ENCODE measurements at places on chromosomes 5 and 9.

DNA sequence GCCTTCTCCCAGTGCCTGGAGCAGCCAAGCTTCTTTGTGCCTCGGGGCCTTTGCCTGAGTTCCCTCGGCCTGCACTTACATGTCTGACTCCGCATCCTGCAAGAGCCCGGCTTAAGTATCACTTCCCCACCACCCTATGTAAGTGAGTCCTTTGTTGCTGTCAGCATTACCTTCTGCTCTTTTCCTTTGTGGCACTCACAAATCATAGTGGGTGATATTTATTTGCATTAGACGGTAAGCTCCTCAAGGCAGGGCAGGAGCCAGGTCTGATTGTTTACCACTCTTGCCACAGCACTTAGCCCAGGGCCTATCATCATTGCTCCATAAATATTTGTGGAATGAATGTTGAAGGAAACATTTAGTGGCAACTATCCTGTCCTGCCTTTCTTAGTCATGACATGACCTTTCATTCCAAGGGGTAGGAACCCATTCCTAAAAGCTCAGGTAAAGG lies 4.8 kb downstream of the GM2A start:
- DNase-seq = no peak

DNA sequence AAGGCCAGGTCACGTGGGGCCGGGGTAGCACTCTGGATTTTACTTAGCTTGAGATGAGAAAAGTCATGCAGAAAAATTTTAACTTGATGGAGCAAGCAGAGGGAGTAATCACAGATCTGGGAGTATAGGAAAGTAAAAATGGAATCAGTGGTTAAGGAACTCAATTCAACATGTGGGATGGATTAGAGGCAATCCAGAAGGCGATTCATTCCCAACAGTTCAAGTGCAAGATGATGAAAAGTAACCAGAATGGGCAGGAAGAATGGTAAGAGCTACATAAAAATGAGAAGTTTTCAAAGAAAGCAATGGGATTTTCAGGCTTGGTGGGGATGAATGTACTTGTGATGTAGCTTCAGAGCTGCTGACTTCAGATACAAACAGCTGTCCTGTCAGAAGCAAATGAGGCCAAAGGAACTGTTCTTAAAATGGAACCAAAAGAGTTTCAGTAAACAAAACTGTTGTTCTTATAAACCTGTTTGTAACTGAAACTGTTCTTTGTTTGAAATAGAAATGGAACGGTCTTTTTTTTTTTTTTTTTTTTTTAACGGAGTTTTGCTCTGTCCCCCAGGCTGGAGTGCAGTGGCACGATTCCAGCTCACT lies 5.6 kb upstream of the SEC24A start:
- no peak for DNase-seq

DNA sequence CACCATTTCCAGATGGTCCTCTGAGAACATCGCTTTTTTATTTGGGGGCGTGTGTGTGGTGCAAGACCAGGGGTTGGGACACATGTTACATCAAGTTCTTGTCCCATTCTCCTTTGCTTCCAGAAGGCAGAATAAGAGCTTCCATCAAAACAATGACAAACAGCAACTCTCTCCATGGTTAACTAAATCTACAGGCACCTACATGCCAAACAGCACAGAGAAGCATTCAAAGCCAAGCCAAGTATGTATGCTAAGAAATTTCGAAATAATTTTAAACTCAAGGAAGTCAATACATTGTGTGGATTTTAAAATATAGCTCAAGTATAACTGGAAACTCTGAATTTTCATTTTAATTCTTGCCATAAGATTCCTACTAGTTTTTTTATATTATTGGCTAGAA lies 105.6 kb downstream of the SEC61B start:
- no peak for DNase-seq

GRCh38 chr5:141866096-141866495 lies 12.1 kb downstream of the PCDH1 start:
- no peak for DNase-seq

GRCh38 chr9:124011460-124012301 lies at the start of gene LHX2:
Gene LHX2 (plus strand): TSS chr9:124011768. CDS start chr9:124012349, 581 bp downstream.
- no peak for DNase-seq

DNA sequence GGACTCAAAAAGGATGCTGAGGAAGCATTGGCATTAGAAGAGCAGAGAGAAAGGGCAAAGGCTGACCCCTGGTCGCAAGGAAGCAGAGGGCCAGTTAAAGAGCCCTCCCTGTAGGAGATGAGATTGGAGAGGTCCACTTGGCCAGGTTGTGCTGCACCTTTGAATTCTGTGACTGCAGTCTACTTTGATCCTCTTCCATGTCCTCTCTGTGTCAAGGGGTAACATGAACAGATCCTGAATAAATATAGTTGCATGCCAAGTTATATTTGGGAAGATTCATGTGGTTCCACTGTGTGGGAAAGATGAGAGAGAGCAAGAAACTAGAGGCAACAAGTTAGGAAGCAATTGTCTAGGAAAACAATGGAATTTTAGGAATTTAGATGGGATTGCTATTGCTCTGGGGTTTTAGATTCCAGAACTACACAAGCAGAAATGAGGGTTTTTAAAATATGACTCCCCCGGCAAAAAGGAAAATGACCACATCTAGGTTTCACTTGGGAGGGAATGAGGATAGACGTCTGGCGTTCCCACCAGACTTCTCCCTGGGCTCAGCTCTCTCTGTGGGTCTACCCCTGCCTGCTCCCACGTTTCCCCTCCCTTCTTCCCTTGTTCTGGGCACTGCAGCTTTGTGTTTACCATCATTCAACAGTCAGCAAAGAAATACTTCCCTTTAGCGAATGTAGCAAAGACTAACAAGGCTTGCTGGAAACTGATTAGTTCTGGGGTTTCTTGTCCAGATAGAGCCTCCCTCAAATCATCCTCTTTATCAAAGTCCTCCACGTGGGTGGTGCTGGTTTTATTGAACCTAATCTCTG lies 63.6 kb downstream of the SNX18 start:
- no peak for DNase-seq

GRCh38 chr5:106489004-106489403 lies 1181.7 kb downstream of the EFNA5 start:
- DNase-seq = no peak

DNA sequence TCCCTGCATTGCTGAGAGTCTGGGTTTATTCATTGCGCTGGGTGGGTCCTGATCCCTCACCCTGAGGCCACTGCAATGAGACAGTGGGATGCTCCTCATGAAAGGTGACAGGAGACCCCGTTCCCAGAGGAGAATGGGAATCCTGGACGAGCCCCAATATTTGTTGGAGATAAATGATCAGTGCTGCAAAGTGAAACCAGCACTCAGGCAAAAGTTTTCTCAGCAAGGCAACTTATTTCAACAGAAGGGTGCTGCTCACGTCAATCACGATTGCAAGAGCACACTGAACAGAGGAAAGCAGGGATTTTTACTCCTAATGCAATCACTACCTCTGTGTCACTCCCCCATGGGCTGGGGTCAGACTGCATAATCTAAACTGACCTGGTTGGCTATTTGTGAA lies 110.2 kb upstream of the MAMDC2 start:
- no peak for DNase-seq

DNA sequence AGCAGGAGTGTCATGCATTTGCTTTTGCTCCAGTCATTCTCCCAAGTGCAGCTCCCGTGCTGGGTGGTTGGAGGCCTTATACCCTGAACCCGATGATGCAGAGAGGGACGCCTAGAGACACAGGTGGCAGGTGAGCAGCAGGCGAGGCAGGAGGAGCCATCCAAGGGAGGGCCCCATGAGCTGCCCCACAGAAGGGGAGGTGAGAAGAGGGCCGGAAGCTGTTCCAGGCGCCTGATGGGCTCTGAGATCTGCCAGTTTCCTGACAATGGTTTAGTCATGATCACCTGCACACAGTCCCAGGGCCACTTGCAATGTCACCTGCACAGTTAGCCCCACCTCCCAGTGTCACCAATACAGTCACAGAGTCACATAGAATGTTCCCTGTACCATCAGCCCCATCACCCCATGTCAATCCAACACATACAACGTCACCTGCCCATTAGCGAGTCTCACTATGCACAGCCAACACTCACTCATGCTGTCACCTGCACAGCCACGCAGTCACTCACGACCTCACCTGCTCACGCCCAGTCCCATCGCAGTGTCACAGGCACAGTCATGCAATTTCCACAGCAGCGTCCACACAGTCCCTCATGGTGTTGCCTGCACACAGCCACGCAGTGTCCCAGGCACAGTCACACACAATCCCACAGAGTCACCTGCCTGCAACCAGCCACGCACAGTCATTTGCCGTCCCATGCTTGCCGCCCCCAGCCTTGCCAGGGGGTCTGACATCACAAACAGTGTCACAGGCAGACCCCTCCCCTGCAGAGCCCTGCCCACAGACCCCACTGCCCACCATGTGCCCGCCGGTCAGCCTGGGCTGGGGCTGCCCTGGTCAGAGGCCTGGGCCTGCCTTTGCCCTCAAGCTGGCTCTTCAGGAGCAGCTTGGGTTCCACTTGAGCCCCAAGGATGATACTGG lies 113.4 kb downstream of the LHX2 start:
- no peak for DNase-seq

- DNase-seq = peak; percentile 100
Observed at GRCh38 chr9:121201738-121202533, at the start of gene RAB14. Gene RAB14 (minus strand): TSS chr9:121201869. CDS start chr9:121193412, 8,457 bp downstream.

- DNase-seq = no peak
Observed at GRCh38 chr5:91028499-91028956, 354.6 kb downstream of the ARRDC3 start.

- no peak for DNase-seq
Observed at GRCh38 chr9:106560540-106560939, 302.4 kb upstream of the ZNF462 start.

DNA sequence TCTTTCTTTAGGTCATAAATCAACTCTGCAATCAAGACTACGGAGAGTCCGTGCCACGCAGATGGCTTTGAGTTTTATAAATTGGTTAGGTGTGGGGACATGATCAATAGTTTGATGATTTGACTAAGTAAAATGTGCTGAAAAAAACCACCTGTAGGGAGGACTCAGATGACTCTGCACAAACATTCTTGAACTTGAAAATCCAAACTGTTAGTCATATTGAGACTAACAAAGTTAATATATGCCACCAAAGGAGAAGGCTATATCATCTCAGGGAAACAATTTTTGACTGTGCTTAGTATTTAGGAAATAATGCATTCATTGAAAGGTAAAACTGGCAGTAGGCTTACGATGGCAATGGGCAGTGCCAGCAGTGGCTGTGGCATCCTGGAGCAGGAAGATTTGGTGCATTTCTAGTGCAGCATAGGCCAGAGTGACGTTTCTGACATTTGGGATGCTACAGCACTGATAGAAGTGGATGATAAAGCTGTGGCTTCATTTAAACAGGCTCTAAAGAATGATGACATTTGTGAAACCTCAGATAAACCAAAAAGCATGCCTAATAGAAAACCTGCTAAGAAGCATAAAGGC lies 291.1 kb downstream of the MLLT3 start:
- DNase-seq = no peak

DNA sequence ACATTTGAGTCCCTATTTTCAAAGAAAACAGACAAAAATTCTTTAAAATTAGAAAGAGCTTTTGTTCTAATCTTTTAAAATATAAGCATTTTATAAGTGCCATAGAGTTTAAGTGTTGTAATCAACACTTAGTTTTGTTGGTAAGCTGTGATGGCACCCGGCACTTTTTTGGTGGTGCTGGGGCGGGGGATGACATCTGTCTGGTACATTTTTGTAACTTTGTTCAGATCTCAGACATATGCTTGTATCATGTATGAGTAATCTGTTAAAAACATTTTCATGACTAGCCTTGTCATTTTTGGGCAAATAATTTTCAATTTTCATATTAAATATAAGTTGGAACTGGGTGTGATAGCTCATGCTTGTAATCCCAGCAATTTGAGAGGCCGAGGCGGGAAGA lies 51.7 kb downstream of the UBAP1 start:
- DNase-seq = no peak

GRCh38 chr5:140054086-140054689 lies 11.1 kb upstream of the NRG2 start:
- DNase-seq = no peak

GRCh38 chr9:127578627-127578951 lies 33.5 kb upstream of the STXBP1 start:
- DNase-seq = no peak

DNA sequence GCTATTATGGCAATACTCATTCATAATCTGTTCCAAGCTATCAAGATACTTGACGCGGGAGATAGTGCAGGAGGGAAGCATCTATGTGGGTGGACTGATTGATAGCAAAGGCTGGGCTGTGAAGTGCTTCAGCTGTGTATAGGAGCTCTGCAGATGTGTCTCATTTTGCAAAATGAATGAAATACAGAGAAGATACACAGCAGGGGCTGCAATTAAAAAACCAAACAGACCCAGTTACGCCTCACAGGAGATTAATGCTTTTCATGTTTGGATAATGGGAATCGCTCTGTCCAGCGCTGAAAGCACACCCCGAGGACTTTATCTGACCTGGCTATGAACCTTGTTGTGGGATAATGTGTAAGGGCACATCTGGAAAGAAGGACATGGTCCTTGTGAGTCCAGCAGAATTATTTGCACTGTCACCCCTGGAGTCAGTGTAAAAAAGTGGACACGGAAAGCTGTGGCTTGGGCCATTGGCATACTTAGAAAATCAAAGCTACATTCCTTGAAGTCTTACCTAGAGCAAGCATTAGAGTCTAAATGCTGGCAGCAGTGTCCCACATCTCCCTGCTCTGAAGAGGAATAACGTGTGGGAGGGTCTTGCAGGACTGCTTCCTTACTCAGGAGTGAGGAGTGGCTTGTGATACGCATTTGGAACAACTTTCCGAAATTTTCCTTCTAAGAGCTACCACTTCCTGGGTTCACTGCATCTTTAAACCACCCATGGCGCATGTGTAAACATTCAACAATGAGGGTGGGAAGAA lies 2.6 kb downstream of the SH3RF2 start:
- DNase-seq = no peak

- no peak for DNase-seq
Observed at GRCh38 chr5:78353520-78353919, 6.9 kb upstream of the SCAMP1 start.

DNA sequence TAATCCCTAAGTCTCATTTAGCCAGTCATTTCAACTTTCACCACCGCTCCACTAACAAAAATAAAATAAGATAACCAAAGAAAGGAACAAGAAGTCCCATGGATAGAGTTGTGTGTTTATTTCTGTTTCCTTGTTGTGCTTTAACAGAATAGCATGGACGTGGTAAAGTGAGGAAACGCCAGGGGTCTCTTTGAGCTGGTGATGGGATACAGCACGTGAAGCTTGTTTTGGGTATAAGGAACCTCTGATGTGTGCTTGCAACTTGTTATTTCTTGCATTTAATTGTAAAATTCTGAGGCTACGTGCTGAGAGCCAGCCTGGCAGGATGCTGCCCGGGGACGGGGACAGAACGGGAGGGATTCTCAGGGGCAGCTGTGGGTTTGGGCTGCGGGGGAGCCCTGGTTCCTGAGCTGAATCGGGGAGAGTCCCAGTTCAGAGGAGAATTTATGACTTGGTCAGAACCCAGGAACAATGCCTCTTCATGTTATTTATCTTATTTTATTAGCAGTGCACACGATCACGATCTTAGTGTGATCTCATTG lies 63.4 kb downstream of the ANKRD33B start:
- DNase-seq = no peak

GRCh38 chr5:98604721-98605425 lies 168.6 kb upstream of the RGMB start:
- DNase-seq = no peak

GRCh38 chr9:93898502-93899426 lies 56.4 kb downstream of the BARX1 start:
- no peak for DNase-seq

- DNase-seq = no peak
Observed at GRCh38 chr9:21828853-21829410, 26.5 kb downstream of the MTAP start.

Data from T-helper 9 cell (primary cell).